Stimulated activated CD4-positive, alpha-beta T cell treated with anti-CD3 and anti-CD28 coated beads, Interleukin-1b, Interleukin-23, amount 100 ng/mL, for 1 hour (primary cell): ENCODE measurements at places on chromosomes 7 and 10.

DNA sequence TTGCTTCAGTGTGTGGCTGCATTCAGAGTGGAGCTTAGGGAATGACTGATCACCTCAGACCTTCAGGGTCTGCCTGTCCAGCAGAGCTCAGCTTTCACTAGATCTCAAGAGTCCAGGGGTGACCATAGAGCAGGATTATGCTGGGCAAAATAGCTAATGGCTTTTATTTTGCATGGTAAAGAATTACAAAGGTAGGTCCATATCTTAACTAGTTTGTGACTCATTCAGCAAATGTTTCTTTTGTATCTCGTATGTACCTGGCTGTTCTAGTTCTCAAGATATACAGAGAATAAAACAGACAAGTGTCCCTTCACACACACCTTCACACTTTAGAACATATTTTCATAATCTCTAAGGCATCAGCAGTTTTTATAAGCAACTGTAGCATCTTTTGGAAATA lies 180.5 kb downstream of the DYNC1I1 start:
- no peak for DNase-seq

- DNase-seq, result no peak
Observed at GRCh38 chr7:33091641-33092191, 17.5 kb downstream of the RP9 start.

GRCh38 chr7:17696422-17696821 lies 243.9 kb downstream of the SNX13 start:
- no peak for DNase-seq

DNA sequence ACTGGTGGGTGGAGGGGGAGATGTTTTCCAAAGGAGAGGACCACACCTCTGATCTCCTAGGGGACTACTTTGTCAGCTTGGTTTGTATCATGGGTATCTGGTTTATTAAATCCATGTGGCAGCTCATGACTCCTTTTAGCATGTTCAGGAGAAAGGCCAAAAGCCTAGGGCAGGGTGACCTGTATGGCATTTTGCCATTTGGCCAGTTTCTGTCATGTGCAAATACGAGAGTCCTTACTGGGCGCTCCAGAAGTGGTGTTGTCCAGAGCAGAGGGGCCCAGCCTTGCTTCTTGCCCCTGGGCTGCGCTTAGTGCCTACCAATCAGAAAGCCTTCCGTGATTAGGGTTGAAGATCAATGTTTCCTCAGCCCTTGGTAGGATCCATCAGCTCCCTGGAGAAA lies 31.0 kb downstream of the ADRA2A start:
- DNase-seq, result no peak

- DNase-seq, result no peak
Observed at GRCh38 chr7:42082144-42082543, 154.9 kb downstream of the GLI3 start.

- DNase-seq, result no peak
Observed at GRCh38 chr7:22860784-22861482, 38.3 kb upstream of the TOMM7 start.

GRCh38 chr10:60962946-60963345 lies 19.0 kb upstream of the RHOBTB1 start:
- no peak for DNase-seq

GRCh38 chr7:94323844-94324243 lies 70.9 kb upstream of the COL1A2 start:
- DNase-seq, result no peak
